ENCODE measurements at places on chromosomes 2 and 18.

GRCh38 chr2:22513563-22513962 lies 871.4 kb upstream of the KLHL29 start:
- H3K4me1 ChIP-seq: no peaks in the 10 kb centered on the region
- no peaks in the 10 kb centered on the region for H3K36me3 ChIP-seq
- no peak overlapping the region for H3K4me3 ChIP-seq
- H3K27ac ChIP-seq: no peak overlapping the region
- ATAC-seq: no peak

DNA sequence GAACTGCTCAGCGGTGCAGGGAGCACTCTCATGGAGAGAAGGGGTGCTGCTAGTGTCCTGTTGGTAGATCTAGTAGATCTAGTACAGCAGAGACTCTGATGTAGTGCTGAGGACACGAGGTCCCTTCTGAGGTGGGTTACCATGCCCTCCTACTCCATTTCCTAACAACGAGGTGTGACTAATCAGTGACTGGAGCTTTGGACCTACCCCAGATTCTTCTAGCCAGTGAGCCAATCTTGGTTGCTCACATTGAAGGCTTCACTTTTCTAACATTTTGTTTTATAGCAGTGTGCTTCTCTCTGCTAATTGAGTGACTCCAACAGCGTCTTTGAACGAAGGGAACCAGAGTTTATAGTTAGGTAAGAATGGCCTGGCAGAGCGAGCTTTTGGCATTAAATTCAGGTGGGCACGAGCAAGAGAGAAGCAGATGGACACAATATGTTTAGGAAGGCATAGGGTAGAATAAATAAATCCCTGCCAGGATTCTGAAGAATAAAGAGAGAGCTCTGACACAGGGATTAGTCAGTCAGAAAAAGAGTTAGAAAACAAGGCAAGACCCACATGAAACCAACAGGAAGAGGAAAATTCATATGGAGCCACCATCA lies 306.0 kb upstream of the RAB12 start:
- H3K27me3 ChIP-seq: no peaks in the 10 kb centered on the region
- H3K4me3 ChIP-seq: no peak overlapping the region
- no peak for ATAC-seq
- no peaks in the 10 kb centered on the region for H3K4me1 ChIP-seq
- H3K27ac ChIP-seq: no peak overlapping the region

DNA sequence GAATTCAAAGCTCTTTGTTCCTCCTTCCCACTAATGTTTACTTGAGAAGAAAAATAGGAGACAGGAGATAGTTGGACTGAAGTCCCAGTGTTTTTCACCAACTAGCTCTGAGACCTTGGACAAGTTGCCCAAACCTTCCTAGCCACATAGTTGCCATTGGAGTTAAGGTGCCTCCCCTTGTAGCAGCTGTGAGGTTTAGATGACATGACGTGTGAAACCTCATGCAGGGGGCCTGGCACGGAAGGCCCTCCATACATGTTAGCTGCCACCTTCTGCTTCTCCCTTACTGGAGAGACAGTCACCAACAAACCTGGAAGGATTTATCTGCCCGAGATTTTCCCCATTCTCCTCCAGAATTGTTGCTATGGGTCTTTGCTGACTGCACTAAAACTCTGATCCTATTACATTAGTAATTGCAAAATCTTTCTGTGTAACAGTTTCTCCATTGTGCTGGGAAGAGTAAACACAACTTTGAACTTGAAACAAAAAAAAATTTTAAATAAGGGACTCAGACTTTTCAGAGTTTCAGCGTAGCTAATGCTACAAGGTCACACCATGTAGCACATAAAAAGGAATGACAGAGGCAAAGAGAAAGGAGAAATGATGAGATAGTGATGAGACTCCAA lies 23.8 kb upstream of the CABYR start:
- no peak overlapping the region for H3K4me3 ChIP-seq
- peaks cover 23% of the 10 kb centered on the region for H3K4me1 ChIP-seq
- peaks cover 54% of the 10 kb centered on the region for H3K36me3 ChIP-seq
- no peaks in the 10 kb centered on the region for H3K27me3 ChIP-seq
- no peak for ATAC-seq

DNA sequence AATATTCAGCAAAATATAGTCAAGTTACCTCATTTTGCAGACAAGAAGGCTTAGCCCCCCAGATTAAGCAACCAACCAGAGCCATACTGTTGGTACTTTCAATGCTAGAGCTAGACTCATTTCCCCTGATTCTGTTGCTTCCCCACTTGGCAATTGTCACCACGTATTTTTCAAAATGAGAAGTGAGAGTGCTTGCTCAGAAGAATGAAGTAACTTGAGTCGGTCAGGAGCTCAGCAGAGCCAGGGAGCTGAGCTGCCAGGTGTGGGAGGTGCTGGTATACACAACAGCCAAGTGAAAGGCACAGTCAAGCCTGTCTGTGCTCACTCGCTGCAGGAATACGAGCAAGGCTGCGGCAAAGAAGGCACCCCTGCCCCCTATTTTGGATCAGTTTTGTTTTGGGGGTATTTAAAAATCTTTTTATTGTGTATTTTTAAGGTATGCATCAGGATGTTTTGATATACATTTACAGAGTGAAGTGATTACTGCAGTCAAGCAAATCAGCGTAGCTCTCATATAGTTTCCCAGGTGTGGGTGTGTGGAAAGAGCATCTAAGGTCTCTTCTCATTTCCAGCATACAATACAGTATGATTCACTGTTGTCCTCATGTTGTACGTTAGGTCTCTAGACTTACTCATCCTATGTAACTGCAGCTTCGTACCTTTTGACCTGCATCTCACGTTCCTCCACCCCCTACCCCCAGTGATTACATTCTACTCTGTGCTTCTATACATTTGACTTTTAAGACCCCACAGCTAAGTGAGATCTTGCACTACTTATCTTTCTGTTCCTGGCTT lies 62.4 kb downstream of the MRPS9 start:
- no peak overlapping the region for H3K27ac ChIP-seq
- H3K4me3 ChIP-seq: no peak overlapping the region
- H3K27me3 ChIP-seq: no peaks in the 10 kb centered on the region
- H3K4me1 ChIP-seq: peaks cover 11% of the 10 kb centered on the region

GRCh38 chr18:31241900-31242409 lies 76.0 kb upstream of the DSG1 start:
- no peak for ATAC-seq
- no peaks in the 10 kb centered on the region for H3K36me3 ChIP-seq
- no peaks in the 10 kb centered on the region for H3K4me1 ChIP-seq
- no peaks in the 10 kb centered on the region for H3K27me3 ChIP-seq
- H3K27ac ChIP-seq: no peak overlapping the region

DNA sequence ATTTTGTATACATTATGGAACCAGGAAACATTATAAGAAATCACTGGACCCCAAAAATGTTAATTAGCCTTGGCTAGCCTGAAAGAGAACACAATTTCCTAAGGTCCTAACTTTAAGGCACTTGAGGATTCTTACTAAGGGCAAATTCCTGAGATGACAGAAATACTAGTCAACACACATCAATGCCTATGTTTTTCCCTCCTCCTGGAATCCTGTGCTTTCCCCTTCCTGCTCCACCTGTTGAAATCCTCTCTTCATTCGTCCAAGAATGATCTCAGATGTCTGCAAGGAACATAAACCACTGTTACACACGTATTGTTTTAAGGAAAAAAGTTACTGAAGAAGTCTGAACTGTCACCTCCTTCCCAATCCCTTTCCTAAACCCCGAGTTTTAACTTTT lies 21.2 kb upstream of the DARS1 start:
- H3K36me3 ChIP-seq: peaks cover 8% of the 10 kb centered on the region
- no peaks in the 10 kb centered on the region for H3K27me3 ChIP-seq
- no peak for ATAC-seq

DNA sequence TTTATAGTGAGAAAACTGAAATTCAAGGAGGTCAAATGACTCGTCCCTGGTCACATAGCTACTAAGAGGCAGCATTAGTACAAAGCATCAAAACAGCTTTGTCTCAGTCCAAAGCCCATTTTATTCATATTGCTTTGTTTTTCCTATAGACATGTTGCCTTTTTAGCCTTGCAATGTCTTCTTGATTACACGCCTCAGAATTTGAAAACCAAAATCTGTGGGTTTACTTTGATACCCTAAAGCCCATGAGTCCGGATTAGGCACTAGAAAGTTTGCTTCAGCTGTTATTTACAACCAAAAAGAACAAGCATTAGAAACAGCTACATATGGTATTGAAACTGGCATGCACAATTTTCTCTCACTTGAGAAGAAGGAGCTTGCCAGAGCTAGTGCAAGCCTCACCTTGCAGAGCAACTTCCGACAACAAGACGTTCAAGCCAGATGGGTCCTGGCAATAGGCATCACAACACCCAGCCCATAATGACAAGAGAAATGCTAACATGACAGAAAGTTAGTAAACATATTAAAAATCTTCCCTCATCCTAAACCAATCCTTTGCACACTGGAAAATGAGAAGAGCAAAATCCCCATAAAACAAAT lies 276.8 kb downstream of the RIT2 start:
- H3K36me3 ChIP-seq: no peaks in the 10 kb centered on the region
- no peak for ATAC-seq
- no peaks in the 10 kb centered on the region for H3K27me3 ChIP-seq
- no peaks in the 10 kb centered on the region for H3K4me1 ChIP-seq
- H3K4me3 ChIP-seq: no peak overlapping the region
